ENCODE measurements at places on chromosomes 5 and 9.

GRCh38 chr5:73298251-73298771 is 125.3 kb downstream of the TMEM174 start:
- DNase-seq, result no peak

DNA sequence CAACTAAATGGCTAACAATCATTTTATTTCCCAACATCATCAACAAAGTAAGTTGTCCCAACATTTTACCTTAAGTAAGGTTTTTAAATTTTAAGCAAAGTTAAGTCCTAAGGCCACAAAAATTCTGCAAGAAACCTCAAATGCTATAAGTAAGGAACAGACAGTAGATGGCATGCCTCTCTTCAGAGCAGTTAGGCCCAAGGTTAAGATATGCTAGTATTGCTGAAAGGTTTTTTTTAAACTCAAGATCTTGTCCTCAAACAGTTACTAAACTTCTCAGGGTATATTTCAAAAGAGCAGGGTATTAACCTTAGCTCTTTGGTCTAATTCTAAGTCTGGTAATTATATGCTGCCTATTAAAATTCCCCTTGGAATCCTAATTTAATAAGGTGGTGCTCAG is 35.1 kb downstream of the PJA2 start:
- no peak for DNase-seq

GRCh38 chr9:111456529-111456928 is 27.7 kb downstream of the ECPAS start:
- DNase-seq, result no peak

- DNase-seq, result no peak
Observed at GRCh38 chr9:4506490-4506889, 16.2 kb downstream of the SLC1A1 start.

- no peak for DNase-seq
Observed at GRCh38 chr5:5298068-5298633, 124.3 kb upstream of the ICE1 start.

- DNase-seq, result no peak
Observed at GRCh38 chr5:54049144-54049543, 261.2 kb downstream of the ARL15 start.

DNA sequence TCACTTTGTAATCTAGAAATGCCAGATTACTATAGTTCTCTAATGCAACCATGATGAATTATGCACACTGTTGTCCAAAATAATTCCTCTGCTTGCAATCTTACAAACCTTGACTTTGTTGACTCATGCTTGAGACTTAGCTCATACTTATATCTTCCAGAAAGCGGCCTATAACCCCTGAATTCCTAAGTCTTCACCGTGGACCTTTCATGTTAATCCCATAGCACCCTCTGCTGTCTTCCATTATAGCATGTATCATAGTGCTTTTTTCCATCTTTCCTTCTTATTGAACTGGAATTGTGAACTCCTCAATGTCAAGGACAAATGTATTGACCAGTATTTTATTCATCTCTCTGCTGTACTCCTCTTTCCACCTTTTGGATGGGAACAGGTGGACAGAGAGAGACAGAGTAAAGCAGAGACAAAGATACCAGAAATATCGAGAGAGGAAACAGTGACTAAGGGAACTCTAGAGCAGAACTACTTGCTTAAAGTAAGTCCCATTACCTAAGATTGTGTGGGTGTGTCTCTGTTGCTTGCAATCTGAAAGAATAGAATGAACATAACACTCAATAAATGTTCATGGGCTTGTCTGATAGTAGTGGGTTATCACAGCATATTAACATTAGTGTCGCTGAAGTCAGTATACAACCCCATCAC is 110.0 kb downstream of the LURAP1L start:
- no peak for DNase-seq

DNA sequence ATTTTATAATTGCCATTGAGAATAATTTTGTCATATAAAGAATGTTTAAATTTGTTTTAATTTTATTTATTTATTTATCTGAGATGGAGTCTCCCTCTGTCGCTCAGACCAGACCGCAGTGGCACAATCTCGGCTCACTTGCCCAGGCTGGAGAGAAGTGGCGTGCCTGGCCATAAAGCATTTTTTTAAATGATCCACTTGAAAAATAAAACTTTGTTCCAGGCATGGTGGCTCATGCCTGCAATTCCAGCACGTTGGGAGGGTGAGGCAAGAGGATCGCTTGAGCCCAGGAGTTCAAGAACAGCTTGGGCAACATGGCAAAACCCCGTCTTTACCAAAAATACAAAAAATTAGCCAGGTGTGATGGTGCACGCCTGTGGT is 2.1 kb upstream of the SIT1 start:
- no peak for DNase-seq

GRCh38 chr9:4243877-4244812 is 55.7 kb downstream of the GLIS3 start:
- DNase-seq, result no peak

DNA sequence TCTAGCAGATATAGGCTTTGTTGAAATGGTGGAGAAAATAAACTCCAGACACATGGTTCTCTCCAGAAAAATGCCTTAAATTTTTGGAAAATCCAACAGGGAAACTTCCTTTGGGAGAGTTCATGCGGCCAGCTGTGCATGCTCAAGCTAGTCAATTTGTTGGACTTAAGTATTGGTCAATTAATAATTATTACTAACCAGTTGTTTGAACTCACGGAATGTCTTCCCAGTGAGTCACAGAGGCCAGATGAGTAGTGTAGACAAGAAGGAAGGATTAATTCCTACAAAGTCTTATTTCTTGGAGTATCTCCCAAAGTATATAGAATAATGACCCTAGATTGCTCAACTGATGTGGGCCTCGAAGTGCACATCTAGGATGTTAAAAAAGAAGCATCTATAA is 103.6 kb downstream of the MACIR start:
- no peak for DNase-seq

- DNase-seq, result no peak
Observed at GRCh38 chr9:15714746-15715145, 161.9 kb downstream of the CCDC171 start.

- DNase-seq, result no peak
Observed at GRCh38 chr9:114913656-114914055, 16.7 kb downstream of the TNFSF8 start.

DNA sequence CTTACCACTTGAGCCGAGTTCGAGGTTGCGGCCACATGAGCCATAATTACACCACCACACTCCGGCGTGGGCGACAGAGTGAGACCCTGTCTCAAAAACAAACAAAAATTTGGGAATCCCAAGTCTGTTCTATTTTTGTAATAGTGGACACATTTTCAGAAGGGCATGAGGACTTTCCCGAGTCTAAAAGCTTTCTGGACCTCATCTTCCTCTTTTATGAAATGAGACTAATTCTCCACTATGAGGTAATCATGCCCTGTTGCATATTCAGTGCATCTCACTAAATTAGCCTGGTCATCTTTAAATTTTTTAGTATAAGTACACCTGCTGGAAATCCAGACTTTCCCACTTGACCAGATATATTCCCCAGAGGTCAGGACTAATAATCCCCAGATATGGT is 55.7 kb downstream of the GGTA1 start:
- DNase-seq, result no peak

DNA sequence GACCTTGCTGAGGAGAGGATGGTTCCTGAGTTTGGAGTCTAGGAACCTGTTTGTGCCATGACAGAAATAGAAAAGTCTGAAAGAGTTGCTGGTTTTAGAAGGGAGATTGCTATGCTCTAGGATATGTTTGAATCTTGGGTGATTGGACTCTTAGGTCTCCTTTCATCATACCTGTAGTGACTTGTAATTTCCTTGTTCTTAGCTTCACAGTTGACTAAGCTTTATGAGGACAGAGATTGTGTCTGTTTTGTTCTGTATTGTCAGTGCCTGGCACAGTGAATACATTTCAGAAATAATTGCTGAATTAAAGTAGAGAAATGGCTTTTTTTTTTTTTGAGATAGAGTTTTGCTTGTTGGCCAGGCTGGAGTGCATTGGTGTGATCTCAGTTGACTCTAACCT is 31.5 kb downstream of the GAPVD1 start:
- DNase-seq, result no peak

DNA sequence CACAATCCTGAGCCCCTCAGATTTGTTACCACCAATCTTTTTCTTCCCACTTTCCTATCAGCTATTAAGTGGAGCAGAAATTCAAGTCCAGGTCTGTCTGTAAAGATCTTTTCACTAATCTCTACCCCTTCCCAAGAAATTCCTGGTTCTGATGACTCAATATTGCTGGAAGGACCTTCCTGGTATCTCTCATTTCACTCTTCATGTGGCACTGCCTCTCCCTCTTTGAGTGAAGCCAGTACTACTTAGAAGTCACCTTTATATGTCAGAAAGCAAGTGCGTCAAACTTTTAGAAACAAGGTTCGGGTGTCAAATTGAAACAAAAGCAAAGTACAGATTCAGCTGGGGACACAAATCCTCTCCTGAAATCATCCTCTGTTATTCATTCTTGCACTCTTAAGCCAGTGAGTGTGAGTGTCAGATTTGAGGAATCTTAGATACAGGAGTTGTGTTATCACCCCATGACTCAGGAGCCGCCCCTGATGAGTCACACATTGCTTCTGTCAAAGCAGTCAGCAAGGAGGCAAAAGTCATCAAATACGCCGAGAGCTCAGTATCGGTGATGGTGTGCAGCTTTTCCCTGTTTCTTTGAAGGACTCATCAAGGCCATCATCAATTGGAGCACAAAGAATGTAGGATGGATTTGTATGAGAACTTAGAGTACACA is 313.0 kb downstream of the CETN3 start:
- no peak for DNase-seq

DNA sequence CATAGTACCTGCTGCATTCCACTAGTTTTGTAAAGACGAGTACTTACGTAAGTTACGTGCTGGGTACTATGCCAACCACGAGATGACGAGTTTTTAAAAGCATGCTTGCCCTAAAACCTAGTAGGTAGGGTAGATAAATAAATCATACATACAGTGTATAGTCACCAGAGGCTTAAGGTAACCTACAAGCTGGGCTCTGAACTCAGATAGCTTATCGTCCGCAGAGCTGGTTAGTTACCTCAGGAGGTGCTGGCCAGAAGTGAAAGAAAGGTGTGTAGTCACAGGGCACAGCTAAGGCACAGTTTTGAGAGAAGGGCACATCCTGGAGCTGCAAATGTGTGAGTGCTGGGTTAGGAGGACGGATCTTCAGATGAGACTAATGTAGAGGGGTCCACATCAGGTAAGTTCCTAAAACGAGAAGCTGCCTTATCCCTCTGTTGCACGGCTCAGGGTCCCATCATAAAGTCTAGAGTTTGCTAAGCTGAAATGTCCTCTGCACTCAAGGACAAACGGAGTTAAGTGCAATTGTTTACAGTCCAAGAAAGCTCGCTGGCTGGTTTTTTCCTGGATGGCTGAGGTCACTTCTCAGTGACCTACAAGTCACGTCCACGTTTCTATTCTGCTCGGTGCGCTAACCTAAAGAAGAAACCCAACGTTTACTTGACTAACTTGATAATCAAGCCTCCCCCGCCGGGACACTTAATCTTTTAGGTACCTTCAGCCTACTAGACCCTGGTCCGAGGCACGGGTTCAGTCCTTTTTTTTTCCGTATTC is 1.1 kb upstream of the SNX24 start:
- no peak for DNase-seq

GRCh38 chr9:137336735-137337134 is 34.7 kb upstream of the NRARP start:
- DNase-seq, result no peak

GRCh38 chr9:121156263-121156731 is 45.4 kb downstream of the RAB14 start:
- no peak for DNase-seq

- no peak for DNase-seq
Observed at GRCh38 chr5:134580001-134580460, 52.6 kb downstream of the SAR1B start.

- no peak for DNase-seq
Observed at GRCh38 chr9:95363051-95363841, 45.7 kb upstream of the FANCC start.

- no peak for DNase-seq
Observed at GRCh38 chr5:64040490-64040889, 78.2 kb upstream of the HTR1A start.

DNA sequence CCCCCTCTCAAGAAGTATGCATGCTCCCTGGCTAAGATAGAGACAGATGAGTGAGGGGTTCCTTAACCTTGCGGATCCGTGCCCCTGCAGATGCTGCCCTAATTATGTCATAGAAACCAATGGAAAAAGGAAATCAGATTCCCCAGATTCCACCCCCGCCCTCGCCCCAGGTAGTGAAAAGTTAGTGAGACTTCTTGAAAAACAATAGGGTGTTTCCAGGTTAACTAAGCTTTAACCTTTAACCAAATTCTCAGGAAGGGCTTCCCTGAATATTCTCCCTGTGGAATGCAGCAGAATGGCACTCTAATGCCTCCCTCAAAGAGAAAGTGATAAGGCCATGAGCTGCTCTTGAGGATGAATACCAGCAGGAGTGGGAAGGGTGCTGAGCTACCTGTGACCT is 116.0 kb upstream of the RANBP3L start:
- no peak for DNase-seq

DNA sequence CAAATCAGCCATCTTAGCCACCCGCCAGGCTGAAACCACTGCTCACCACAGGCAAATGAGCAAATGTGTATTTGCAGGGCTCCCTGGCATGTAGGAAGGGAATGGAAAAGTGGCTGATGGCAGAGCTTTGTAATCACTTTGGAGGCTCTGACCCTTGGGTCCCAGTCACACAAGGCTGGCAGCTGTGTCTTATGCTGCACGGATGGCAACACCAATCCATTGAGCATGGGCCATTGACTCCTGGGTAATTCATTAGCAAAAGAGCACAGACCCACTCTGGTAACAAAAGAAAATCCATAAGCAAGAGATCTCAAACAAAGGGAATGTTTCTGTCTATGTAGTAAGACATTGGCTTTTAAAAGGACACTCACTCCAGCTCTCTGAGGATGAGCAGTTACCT is 57.6 kb downstream of the SPOCK1 start:
- DNase-seq, result no peak

DNA sequence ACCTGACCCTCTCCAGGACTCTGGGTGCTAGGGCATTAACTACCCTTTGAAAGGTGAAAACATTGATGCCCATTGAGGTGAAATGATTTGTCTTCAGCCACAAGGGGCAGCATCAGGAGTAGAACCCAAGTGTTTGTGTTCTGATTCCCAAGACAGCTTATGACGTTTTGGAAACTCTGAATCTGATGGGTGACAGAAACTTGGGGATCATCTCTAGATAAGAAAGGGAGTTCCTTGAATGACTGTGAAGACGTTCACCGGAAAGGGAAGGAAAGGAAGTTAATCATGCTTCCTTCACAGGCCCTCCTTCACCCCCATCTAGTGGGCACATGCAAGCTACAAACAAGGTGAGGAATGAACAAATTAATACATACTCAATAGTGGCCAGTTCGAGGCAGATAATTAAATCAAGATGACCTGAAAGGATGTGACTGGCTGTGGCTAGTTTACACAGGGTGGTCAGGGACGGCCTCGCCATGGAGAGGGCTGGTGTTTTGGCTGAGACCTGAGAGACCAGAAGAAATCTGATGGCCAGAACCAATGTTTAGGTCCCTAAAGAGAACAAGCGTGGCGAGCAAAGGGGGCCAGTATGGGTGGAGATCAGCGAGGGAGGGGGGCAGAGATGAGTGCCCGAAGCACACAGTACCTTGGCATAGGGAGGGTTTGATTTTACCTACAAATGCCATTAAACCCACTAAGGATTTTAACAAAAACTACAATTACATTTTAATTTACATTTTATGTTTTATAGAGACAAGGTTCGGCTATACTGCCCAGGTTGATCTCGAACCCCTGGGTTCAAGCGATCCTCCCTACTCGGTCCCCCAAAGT is 937 bp upstream of the SLC26A2 start:
- peak; percentile 29 for DNase-seq

All from stimulated activated CD4-positive, alpha-beta T cell treated with anti-CD3 and anti-CD28 coated beads, Interleukin-4, amount 100 ng/mL, for 1 hour (primary cell).